ENCODE measurements at places on chromosomes 4 and X.

DNA sequence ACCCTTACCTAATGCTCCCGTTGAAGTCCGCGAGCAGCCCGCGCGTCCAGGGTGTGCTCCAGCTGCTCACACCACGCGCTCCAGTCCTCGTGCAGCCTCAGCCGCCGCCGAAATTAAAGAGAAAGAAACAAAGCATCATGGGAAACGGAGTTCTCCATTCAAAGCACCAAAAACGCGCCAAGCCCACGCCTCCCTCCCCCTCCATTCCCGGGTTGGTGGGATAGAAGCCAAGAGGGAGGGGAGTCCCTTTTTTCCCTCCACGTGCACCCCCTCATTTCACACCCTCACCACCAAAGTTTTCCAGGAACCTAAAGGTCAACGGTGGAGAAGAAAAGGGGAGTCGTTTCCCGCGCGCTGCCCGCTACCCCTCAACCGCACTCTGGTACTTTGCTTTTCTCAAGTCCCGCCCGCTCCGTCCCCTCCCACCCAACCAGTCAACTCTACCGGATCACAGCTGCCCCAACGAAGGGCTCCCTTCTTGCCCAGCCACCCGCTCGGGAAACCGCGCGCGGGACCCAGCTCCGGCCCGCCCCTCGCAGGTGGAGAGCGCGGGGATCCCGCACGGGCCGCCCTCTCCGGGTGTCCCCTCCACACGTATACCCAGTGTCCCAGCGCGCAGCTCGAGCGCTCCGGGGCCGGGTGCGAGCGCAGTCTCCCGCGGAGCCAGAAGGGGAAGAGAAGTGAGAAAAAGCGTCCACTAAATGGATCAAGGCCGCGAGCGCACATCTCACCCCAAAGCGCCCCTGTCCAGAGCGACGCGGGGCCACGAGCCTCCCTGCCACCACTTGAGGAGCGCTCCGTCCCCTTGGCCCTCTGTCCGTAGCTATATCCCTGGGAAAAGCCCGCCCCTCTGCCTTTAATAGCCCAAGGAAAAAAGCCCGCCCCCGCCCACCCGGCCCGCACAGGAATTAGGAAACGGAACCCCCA lies 65.1 kb upstream of the CCDC160 start:
- peak; percentile 47 for DNase-seq

DNA sequence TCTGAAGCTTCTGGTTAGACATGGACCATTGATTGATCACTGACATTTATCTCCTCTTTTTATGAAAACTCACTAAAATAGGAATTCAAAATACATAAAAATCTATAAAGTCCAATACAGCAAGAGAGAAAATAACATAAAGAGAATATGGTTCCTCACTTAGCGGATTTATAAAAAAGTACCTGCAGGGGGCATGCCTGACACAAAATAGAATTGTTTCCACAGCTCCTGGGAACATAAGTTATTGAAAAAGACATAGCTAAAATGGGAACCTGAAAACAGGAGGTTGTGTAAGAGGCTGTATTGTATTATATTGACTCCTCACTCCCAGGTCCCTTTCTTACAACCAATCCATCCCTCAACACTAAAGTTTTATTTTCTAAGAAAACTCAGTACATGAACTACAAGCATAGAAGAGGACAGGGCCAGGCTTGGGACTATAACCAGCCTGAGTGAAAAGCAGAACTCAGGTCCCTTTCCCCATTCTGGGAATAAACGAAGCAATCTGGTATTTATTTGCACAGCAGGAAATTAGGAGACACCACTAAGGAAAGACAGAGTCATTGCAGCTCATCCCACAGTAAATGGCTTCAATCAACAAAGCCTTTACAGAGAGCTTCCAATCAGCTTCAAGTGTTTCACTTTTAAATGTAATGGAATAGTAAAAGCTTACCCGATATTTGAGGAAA lies 121.1 kb upstream of the NDST4 start:
- DNase-seq = no peak

DNA sequence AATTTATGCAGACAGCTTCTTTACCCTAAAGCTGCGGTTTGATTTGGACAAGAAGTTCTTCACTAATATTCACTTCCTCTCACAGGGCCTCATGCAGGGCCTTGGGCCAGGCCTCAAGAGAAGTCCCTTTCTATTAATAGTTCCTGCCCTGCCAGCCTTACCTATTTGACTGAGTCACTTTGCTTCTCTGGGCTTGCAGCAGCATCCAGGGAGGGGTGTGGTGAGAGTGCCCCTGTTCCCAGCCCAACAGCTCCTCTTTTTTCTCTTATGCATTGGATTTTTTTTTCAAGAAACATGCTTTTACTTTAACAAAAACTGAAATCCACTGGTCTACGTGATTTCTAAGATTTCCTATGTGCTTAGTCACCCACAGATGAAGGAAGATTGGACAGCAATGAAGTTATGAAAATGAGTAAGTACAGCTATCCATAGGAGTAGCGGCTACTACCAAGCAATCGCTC lies 26.7 kb downstream of the FAM156B start:
- DNase-seq = peak; percentile 69

- DNase-seq = no peak
These were observed 63.7 kb upstream of the CD99 start for GRCh38 chrX:2627272-2627867.

GRCh38 chr4:182056866-182057265 lies 186.3 kb upstream of the TENM3 start:
- no peak for DNase-seq

DNA sequence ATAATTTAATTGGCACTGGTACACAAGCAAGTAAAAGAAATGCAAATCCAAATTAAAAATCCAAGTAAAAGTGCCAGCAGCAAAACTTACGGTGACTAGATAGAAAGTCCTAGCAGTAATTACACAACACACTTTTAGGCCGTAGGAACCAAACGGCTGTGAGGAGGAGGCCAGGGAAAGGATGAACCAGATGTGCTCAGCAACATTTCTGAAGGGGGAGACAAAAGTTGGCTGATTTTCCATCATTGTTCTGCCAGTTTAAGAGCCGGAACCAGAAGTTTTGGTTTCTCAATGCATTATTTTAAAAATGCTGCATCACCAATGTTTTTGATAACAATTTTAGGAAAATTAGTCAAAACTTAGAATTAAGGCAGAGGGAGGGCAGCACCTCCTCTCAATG lies 68.7 kb upstream of the ENPP6 start:
- no peak for DNase-seq

- peak; percentile 94 for DNase-seq
These were observed 108.3 kb upstream of the KLHL4 start for GRCh38 chrX:87409113-87409841.

GRCh38 chrX:140434347-140434746 lies 70.5 kb downstream of the SOX3 start:
- DNase-seq = no peak

- no peak for DNase-seq
These were observed 114.9 kb downstream of the VSIG4 start for GRCh38 chrX:65925005-65925404.

GRCh38 chr4:3516836-3517730 lies 15.1 kb downstream of the LRPAP1 start:
- no peak for DNase-seq

- no peak for DNase-seq
These were observed 290.5 kb upstream of the EPHA5 start for GRCh38 chr4:65960751-65961150.

- peak; percentile 15 for DNase-seq
These were observed 12.8 kb downstream of the SCD5 start for GRCh38 chr4:82785611-82786400.

GRCh38 chr4:24835696-24836095 lies 40.3 kb downstream of the SOD3 start:
- no peak for DNase-seq

- no peak for DNase-seq
These were observed 7.8 kb downstream of the TIFA start for GRCh38 chr4:112277705-112278448.

DNA sequence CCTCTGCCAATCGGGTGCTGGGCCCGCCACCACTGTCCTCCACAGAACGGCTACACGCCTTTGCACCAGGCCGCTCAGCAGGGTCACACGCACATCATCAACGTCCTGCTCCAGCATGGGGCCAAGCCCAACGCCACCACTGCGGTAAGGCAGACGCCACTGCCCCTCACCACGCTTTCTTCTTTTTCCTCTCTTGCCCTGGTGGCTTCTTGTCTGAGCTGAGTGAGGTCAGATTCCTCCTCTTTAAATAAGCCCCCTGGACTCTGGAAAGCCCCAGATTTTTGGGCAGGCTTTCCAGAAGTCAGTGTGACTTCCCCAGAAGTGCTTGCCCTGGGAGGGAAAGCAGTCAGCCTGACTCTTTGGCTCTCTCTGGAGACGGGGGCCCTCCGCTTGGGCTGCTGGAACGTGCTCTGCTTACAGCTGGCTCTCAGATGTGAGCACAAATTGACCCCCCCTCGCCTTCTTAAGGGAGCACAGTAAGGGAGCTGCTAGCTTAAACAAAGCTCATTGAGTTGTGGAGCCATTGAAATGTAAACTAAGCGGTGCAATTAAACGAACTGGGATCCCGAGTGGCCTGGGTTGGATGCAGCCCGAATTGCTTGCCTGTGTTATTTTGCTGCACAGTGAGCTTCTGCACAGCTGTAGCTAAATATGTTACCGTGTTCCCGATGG lies 243.1 kb downstream of the ANK2 start:
- peak; percentile 35 for DNase-seq

DNA sequence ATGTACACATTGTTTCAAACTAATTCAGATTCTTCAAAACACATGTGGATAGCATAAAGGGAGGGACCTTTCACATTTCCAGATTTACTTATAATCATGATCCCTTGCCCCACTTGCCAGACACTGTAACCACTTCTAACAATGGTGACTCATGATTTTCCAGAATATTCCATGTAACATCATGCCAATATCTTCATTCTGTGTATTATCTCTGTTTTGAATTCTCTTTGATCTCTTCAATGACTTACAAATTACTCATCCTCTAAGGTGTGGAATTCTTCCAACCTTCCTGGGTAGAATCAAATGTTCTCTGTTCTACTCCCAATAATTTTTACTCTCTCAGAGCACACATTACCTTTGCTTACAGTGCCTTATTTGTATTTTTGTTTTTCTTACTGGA lies 517.1 kb downstream of the PCDH7 start:
- DNase-seq = peak; percentile 17

GRCh38 chr4:25065932-25066590 lies 35.3 kb upstream of the LGI2 start:
- no peak for DNase-seq

DNA sequence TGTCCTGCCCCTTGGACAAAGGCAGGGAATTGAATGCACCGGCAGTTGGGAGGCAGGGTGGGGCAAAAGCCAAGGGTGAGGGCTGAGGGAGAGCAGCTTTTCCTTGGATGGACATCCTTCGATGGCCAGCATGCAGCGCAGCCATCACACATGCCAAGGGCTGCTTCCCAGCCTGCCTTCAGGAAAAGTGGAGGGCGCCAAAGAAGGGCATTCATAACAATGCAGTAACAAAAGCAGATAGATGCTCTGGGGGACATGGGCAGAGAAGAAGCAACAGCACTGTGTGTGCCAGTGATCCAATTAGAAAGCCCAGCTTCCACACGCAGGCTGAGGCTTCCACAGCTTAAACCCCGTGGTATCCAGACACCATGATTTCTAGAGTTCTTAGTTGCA lies 71.5 kb downstream of the TSPAN5 start:
- DNase-seq = no peak

DNA sequence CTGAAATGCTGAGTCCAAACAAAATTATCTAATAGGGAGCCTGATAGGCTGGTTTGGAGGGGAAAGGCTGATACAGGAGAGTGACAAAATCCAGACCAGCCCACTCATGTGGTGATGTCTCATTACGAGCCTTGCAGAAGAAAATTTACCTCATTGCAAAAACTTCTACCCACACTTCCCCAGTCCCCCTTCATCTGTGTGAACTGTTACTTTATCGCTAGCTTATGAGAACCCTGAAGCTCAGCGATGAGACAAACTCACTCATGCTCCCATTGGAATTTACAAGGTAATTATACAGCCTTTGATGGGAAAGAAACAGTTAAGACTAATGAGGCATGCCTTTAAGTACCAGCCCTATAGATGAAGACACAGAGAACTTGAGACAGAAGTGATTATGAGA lies 76.1 kb downstream of the ARHGAP6 start:
- DNase-seq = peak; percentile 81

Data from umbilical cord (tissue), 2 donors.